GM13976 (cell line): ENCODE measurements at places on chromosomes 7 and 10.
A peak's percentile ranks its signal among the peaks of the same experiment; 100 is the strongest.

DNA sequence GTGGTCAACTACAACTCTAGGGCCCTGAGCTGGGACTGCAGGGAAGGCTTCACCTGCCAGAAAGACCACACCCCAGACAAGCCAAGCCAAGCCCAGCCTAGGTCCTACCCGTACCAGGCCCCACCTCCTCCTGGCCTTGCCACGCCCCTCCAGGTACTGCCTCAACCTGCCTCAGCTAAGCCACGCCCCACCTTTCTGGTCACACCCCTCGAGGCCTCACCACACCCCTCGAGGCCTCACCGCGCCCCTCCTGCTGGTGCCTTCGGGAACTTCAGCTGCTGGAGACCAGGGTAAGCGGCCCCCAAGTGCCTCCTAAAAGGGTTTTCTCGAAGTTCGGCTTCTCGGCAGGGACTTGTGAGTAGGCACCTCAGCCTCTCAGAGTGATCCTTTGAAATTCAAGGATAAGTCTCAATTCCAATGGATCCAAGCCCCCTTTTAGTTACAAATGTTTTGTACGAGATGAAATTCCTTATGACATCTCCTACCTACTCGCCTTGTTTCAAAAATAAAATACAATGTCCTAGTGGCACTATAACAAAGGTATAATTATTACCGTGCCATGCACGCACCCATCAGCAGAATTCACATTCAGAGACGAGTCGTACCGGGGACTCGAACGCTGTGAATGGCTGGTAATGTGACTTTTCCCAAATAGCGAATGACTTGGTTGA is 171.2 kb downstream of the ARHGAP21 start:
- DNase-seq = peak; percentile 40

DNA sequence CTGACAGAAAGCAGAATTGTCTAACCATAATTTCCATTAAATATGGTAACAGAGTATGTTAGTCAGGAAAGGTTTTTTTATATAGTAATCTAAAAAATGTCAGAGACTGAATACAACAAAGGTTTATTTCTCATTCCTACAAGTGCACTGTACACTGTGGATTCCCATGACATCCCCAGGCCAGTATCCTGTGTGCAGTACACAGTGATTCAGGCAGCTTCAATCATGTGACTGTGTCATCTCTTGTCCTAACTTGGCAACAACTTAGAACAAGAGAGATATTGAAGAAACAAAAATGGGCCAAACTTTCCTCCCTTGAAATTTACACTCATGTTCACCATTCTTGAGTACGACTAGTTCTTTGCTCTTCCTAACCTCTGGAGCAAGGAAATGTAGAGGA is 189.8 kb upstream of the SEMA3A start:
- no peak for DNase-seq

GRCh38 chr7:71017602-71018001 is 114.3 kb upstream of the GALNT17 start:
- DNase-seq = no peak

GRCh38 chr7:117090791-117091190 is 137.5 kb downstream of the ST7 start:
- no peak for DNase-seq

DNA sequence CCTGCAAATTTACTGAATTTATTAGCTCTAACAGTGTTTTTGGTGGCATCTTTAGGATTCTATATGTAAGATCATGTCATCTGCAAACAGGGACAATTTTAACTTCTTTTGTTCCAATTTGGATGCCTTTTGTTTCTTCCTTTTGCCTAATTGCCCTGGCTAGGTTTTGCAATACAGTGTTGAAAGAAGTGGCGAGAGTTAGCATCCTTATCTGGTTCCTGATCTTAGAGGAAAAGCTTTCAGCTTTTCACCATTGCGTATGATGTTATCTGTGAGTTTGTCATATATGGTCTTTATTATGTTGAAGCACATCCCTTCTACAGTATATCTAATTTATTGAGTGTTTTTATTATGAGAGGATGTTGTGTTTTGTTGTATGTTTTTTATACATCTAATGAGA is 301.4 kb downstream of the PTPRN2 start:
- DNase-seq = no peak

DNA sequence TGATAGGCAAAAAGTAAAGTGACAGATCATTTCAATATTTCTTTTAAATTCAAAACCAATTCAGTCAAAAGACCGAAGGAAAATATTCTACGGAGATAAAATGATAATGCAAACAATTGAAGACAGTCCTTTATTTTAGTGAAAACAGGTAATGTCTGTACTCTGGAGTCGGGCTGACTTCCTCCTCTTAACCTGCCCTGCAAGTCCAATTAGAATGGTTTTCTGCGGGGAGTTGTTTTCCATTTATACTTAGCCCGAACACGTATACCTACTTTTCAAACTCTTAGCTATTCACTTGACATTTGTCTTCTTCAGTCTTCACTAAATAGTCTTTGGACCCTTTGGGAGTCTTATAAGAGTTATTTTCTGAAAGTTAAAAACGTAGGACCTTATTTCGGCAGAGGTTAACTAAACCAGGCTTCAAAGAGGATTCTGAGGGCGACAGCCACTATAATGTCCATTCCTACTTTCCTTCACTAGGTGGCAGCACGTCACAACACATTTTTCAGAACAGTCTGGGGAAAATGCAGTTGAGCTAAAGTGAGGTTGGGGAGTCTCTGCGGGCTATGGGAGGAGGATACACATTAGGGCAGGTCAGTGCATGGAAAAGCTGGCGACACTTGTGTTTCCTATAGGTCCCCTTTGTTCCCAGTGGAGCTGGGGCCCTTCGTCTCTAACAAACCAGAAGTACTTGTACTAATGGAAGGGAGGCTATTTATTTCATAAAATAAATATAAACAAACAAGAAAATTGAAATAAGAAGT is 472.0 kb downstream of the KCNMA1 start:
- peak; percentile 20 for DNase-seq

DNA sequence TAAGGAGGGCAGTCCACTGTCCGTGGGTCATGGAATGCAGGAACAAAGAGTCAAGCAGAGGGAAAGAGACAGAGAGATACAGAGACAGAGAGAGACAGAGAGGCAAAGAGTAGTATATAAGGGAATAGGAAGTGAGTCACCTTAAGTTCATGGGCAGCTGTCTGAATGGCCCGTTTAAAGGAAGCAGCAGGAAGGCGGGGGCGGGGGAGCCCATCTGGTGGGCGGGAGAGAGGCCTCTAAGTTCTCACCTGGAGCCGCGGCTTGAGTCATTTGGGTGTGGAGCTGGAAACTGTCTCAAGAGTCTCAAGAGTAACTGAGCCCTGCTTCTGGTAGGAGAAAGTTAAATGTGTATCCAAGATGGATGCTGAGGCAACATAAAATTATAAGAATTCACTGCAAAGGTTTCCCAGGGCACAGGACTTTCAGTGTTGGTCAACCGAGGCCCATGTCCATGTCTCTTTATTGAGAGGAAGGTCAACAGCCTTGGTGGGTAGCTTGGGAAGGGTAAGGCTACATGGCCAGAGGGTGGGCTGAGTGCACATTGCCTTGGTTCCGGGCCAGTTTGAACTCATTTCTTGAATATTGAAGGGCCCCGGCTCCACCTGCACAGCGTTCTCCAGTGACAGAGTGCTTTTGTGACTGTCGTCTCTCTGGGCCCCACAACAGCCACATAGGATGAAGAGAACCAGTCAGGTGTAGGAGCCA is 85.5 kb upstream of the CACUL1 start:
- no peak for DNase-seq

- no peak for DNase-seq
These were observed 559 bp downstream of the KCNMA1 start for GRCh38 chr10:77636967-77637531.
